ENCODE measurements at places on chromosomes 7 and 10.

- no peak for DNase-seq
Observed at GRCh38 chr7:44063894-44064651, 1.3 kb downstream of the PGAM2 start.

- no peak for DNase-seq
Observed at GRCh38 chr10:131573256-131573655, 261.7 kb upstream of the TCERG1L start.

GRCh38 chr7:152128741-152129461 lies 103.4 kb downstream of the GALNT11 start:
- no peak for DNase-seq

- DNase-seq, result no peak
Observed at GRCh38 chr10:64376167-64376566, 855.0 kb downstream of the REEP3 start.

DNA sequence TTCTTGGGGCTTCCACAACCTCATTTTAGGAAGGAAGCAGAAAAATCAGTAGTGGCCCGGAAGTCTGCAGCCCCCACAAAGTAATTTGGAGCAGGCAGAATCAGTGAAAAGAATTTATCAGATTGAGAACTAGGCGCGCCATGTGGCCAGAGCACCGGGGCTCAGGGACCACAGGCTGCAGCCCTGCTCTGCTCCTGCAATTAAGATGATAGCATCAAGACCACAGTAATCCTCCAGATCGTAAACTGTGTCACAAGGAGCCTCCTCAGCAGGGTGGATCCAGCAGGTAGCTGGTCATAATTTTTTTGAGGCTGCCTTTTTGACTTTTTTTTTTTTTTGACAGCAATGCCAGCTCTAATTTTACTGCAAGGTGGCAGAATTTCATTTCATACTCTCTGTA lies 209.0 kb upstream of the ZMIZ1 start:
- no peak for DNase-seq

GRCh38 chr7:4788627-4789189 lies 13.3 kb downstream of the AP5Z1 start:
- no peak for DNase-seq

DNA sequence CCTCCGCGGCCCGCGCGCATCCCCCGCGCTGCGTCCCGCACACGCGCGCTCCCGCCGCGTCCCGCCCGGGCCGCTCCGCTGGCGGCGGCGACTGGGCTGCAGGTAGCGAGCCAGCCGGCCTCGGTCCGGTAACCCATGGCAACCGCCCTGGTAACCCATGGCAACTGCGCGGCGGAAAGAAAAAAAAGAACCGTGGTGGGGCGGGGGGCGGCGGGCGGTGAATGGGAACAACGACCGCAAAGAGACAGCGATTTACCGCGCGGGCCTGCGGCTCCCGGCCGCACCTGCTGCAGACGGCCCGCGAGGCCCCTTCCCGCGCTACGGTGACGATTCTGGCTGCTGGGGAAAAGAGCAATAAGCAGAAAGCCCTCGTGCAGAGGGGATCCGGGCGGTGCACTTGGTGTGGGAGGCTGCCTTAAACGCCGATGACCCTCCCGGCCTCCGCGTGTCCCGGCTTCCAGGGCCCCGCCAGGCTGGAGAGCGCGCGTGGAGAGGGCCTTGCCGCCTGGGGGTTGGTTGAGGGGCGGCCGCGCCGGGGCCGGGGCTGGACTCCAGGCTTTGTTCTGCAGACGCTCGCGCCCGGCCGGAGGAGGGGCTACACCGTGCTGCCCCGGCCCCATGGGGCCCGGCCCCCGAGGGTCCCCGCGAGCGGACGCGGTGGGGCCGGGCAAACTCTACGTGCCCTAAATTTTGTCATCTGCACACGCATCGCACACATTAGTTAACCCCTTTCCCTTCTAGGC lies 84.7 kb downstream of the SNX10 start:
- DNase-seq, result no peak

- DNase-seq, result no peak
Observed at GRCh38 chr7:90433221-90433620, 30.0 kb downstream of the CLDN12 start.

DNA sequence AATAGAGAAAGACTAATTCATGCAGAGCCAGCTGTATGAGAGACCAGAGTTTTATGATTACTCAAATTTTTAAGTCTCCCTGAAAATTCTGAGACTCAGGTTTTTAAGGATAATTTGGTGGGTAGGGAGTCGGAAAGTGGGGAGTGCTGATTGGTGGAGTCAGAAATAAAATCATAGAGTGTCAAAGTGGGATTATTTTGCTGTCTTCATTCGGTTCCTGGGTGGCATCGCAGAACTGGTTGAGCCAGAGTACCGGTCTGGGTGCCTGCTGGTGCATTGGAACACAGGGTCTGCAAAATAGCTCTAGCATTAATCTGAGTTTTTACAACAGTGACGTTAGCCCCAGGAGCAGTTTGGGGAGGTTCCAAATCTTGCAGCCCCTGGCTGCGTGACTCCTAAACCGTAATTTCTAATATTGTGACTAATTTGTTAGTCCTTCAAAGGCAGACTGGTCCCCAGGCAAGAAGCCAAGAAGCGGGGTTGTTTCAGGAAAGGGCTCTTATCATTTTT lies 32.4 kb downstream of the GPRIN2 start:
- DNase-seq, result no peak
